ENCODE measurements at places on chromosomes 3 and 15.

DNA sequence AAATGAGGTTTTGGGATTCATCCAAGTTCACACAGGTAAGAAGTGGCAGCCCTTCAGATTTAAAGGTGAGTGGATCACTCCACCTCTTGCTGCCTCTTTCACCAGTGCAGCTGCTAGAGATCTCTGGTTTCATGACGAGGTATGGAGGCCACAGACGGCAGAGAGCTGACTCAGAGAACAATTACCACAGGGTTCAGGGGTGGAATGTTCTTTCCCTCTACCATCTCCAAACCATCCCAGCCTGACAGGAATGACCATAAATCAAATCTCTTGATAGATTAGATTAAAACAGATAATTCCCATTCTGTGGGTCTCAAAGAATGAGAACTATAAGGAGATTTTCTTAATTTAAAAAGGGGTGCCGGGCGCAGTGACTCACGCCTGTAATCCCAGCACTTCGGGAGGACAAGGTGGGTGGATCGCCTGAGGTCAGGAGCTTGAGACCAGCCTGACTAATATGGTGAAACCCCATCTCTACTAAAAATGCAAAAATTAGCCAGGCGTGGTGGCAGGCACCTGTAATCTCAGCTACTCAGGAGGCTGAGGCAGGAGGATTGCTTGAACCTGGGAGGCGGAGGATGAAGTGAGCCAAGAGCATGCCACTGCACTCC, 174.2 kb upstream of the ATP11B start:
- peak; percentile 83 for DNase-seq

DNA sequence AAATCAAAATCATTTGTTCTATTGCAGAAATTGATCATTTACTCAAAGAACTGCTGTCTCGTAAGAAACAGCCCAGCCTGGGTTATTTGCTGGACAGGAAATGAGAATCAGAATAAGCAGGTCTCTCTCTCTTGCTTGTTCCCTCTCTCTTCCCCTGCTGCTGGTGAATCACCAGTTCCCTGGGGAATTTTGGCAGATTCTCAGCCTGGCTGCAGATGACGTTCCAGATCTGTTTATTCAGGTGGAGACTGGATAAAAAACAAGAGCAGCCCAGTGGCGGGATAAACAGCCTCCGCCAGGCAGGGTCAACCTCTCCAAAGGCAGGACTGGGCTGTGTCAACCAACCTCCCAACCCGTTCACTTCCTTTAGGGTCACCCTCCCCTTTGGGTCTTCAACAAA, 72.1 kb downstream of the LRIG1 start:
- peak; percentile 97 for DNase-seq

DNA sequence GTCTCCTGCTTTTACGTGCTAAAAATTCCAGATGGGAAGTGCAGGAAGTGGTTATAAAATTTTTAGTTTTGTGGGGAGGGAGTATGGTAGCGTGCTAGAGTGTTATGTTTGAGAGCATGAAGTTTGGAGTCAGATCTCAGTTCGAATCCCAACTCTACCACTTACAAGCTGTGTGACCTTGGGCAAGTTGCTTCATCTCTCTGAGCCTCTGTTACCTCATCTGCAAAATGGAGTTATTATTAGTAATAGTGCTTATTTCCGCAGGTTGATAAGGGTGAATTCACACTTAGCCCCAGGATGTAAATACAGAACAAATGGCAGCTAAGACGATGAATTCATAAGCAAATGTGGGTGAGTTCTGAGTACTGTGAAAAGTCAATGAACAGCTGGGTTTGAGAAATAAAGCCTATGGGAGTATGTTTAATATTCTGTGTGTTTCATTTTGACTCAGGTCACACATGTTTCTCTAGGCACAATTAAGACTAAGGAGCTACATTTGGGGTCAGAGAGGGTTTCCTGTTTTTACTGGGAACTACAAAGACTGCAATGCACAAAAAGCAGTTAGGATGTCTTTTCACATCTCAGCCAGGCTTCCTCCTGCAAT, 73.1 kb upstream of the FEZF2 start:
- no peak for DNase-seq

GRCh38 chr3:7166460-7166859, 305.5 kb downstream of the GRM7 start:
- peak; percentile 6 for DNase-seq

- DNase-seq = no peak
Measured at GRCh38 chr3:183411216-183411922, 17.1 kb downstream of the MCF2L2 start.

GRCh38 chr15:80551348-80551747, 143.8 kb upstream of the ABHD17C start:
- no peak for DNase-seq

GRCh38 chr15:69652751-69653305, 200.2 kb downstream of the RPLP1 start:
- no peak for DNase-seq

DNA sequence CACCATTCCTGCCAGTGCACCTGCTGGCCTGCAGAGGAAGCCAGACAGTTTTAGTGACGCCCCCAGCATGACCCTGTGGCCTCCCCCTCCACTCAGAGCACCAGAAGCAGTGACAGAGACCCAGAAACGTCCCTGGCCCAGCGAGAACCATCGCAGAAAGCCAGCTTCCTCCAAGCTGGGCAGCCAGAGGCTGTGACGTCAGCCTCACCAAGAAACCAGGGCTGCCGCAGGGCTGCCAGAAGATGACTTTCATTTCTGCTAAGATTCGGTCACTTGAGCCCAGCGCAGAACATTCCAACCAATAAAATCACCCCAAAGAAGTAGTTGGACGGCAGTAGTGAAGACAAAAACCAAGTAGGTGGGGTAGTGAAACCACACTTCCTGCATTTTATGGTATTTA, 29.6 kb upstream of the RPL32 start:
- DNase-seq = no peak

DNA sequence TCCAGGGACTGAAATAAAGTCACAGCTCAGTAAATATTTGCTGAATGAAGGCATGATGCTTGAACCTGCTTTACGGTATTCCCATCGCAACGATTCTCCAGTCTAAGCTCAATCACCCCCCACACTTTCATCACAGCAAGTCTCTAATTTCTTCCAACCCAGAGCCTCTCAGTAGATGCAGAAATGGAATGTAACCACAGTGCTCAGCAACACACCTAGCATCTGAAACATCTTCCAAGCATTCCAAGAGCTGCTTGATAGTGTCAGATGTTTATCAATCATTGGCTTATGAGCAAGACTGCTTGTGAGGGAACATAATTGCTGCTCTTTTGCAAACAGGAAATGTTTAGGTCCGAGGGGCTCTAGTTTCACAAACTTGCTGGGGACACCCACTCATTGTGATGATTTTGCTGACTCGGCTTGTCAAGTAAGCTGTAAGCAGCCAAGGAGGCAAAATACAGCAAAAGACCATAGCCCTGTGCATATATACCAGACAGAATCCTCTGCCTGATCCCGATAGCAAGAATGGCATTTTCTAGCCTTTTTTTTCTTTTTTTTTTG, 751.2 kb downstream of the NR2F2 start:
- DNase-seq = no peak

GRCh38 chr15:72184165-72184811, 13.3 kb downstream of the GRAMD2A start:
- DNase-seq = peak; percentile 90

- peak; percentile 64 for DNase-seq
Measured at GRCh38 chr3:76044601-76045600, 259.6 kb upstream of the ZNF717 start.

DNA sequence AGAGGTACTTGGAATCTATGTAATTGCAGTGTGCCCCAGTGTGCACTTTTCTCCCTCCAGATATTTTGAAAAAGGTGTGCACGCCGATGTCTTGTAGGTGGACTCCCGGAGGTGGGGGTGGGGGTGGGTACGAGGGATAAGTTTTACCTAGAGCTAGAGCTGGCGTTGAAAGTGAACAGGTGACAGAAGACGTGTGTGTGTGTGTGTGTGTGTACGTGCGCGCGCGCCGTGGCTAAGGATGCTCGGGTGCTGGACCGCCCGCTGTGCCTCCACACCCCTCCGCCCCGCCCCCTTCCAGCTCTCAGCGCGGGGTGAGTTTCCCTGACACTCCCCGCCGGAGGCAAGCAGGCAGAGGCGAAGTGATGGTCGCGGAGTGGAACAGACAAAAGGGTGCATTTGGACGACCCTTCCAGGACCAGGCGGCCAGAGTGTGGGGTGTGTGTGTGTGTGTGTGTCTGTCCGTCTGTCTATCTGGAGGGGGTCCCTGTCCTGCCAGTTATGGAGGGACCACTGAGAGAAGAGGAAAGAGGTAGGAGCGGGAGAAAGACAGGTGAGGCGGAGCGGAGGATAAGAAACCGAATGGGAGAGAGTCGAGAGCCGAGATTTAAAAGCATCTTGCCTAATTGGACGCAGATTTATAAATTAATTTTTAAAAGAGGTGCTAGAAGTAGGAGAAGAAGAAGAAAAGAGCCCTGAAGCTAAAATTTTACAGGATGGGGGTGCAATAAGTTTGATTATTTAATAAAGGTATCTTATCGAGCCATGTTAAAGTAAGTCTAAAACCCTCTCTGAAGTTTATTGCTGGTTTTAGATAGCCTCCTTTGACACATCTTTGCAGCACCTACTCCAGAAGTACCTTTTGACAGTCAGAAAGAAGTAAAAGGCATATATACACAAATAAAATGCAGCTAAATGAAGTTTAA, 335.8 kb upstream of the THRB start:
- peak; percentile 16 for DNase-seq

GRCh38 chr15:79090487-79091203, at the start of gene RASGRF1:
Gene RASGRF1, minus strand, starts transcription at chr15:79090780. Its CDS starts 282 bp downstream, at chr15:79090498.
- DNase-seq = peak; percentile 31

- no peak for DNase-seq
Measured at GRCh38 chr3:188439080-188439479, 285.1 kb downstream of the LPP start.

GRCh38 chr3:147367676-147368075, 38.7 kb downstream of the ZIC4 start:
- no peak for DNase-seq

DNA sequence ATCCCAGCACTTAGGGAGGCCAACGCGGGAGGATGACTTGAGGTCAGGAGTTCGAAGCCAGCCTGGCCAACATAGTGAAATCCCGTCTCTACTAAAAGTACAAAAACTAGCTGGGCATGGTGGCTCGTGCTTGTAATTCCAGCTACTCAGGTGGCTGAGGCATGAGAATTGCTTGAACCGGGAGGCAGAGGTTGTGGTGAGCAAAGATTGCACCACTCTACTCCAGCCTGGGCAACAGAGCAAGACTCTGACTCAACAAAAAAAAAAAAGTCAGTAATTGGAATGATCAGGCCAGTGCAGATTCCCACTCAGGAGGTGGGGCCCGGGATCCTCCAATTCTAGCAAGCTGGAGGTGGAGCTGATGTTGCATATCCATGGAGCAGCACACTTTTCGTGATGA, 5.6 kb downstream of the CFAP92 start:
- DNase-seq = no peak

DNA sequence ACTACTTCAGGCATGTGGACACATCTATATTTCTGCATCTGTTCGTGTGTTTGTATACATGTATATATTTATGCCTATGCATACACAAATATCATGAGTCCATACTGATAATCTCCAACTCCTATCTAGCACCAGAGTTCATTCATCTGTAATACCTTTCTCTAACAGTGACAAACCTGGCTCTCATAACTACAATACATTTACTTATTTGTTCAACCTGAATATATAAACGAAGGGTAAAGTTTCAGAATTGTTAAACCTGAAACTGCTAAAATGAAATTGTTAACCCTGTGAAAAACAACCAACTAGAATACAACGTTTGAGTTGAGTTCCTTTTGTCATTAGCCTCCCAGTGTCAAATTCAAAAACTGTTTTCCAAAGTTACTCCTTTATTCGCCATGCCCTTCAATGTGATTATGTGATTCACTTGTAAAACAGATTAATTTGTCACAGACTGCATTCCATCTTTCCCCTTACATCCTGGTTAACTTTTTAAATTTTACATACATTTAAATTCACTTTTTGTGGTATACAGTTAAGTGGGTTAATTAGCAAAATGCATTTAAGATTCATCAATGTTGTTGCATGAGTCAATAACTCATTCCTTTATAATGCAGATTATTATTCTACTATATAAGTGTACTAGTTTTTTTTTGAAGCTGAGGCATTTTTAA, 58.5 kb downstream of the PIK3R4 start:
- no peak for DNase-seq

GRCh38 chr3:183385698-183386613, 42.5 kb downstream of the MCF2L2 start:
- peak; percentile 86 for DNase-seq

- DNase-seq = peak; percentile 67
Measured at GRCh38 chr3:134477938-134478337, 7.8 kb downstream of the ANAPC13 start.

DNA sequence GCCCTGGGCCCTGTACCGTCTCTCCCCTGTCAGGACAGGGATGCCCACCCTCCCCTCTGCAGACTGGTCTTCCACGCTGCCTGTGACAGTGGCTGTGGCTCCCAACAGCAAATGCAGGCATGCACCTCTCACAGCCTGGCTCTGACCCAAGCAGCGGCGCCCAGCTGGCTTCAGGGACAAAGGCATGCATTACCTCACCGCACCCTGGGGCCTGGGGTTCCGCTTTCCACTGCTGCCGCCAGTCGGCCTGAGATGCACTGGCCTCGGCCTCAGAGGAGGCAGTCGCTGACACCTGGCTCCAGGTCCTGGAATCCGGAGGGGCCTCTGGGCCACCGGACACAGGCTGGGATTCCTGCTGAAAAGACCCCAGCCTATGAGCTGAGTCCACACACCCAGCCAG, 70.3 kb downstream of the SCN5A start:
- DNase-seq = peak; percentile 88

DNA sequence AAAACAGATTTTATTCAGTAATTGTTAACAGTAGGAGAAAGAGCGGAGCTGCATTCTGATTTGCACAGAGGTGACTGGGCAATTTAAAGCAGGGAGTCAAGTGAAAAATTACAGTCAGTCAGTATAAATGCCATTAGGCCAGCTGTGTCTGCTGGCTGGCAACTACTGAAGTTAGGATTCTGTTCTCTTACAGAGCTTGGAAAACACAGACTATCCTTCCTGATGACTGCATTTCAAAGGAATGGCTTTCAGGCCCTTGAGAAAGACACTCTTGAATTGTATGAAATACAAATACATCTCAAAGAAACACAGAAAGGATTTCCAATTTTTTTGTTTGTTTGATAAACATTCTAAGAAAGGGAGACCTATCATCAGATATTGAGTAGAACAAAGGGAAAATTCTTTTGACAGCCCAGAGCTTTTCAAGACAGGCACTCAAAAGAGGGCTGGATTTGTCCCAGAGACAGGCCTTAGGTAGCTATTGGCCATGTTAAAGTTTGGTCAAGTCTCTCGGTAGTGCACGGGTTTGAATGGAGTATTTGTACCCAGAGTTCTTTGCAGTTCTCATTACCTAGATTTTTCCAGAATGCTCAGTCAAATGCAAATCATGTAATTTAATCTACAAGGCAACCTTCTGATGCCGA, 551.2 kb upstream of the CCDC54 start:
- DNase-seq = peak; percentile 87

- DNase-seq = no peak
Measured at GRCh38 chr3:61688307-61688984, 127.1 kb downstream of the PTPRG start.
